Tongue (tissue), 3 donors: ENCODE measurements at places on chromosomes 6 and 20. TPM values are rescaled to one million over a fixed set of nuclear protein-coding genes. Genes with fewer than 3 reads are reported as not detected.
A peak's percentile ranks its signal among the peaks of the same experiment; 100 is the strongest.

- DNase-seq: peak; percentile 69
Measured at GRCh38 chr6:107115695-107116327, 496 bp upstream of the BEND3 start.

SLC12A5 gene
- 0.21 TPM for total RNA-seq

DNA sequence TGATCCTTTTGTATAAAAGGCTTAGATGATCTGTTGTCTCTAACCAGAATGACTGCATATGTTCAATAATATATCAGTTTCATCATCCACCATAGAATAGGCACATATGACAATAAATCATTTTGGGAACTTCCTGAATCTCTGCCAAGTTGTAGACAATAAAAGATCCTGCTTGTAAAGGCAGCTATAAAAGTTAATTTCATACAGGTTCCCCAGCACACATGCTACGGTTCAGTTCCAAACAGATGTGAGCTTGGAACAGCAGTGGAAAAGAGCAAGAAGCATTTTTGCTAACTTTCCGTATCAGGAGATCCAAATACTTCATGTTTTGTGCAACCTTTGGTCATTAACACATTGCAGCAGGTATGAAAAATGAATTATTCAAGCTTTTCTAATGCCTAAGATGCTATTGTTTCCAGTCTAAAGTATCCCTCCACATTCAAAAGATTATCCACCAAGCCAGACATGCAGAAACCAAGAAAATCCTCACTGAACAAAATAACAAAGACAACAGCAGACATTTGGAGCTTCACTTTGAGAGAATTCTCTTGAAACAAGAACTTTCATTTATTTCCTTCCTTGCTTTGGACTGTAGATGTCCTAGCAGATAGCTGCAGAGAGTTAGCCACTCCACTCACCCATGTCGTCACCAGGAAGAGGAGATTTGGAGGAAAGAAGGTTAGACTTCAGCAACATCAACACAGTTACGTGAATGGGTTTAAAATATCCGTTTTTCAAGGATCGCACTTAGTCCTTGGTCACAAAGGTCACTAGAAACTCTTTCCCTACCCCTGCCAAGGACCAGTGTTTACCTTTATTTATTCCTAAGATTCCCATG, 453.5 kb upstream of the JARID2 start:
- peak; percentile 57 for DNase-seq

DNA sequence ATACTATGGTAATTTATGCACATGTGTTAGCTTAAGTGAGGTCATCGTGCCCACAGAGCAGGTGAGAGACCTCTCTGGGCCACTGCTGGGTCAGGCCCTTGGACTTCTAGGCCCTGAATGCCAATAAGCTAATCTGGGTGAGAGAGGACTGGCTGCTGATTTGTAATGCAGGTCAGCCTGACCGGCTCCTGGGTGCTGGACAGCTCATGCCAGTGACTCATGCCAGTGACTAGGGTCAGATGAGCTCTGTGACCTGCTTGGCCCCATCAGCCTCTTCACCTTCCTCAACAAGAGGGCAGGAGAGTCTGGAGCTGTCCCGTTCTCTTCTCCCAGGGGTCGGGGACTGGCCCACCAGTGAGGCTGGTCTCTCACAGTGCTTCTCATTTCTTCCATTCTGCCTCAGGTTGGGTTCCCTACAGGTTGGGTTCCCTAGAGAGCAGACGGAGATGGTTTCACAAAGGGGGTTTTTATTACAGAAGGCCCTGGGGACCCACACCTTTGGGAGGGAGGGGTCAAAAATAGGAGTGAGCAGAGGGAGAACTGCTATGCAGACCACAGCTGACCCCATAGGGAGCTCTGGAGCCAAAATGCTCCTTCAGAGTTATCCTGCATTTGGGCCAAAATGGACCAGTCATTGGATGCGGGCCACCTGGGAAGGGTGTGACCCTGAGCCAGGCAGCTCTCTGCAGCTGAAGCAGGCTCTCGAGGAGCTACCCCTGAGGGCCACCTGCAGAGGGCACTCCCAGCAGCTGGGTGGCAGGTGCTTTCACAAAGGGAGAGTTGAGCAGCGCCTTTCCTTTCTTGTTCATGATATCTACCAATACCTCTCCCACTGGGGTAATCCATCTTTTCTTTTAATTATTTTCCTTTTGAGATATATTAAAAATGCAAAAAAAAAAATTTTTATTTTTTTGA, 2.2 kb upstream of the OXT start:
- DNase-seq: no peak
